ENCODE measurements at places on chromosomes 4 and X. TPM values are rescaled to one million over a fixed set of nuclear protein-coding genes. Genes with fewer than 3 reads are reported as not detected.

The DDX60 gene
- total RNA-seq: 28.3 TPM

The PLCXD1 gene
- total RNA-seq: 18.0 TPM

- DNase-seq: no peak
These were observed 64.8 kb downstream of the CBR4 start for GRCh38 chr4:168945291-168945690.

GRCh38 chrX:54479136-54480111 is 16.6 kb downstream of the FGD1 start:
- DNase-seq: no peak

DNA sequence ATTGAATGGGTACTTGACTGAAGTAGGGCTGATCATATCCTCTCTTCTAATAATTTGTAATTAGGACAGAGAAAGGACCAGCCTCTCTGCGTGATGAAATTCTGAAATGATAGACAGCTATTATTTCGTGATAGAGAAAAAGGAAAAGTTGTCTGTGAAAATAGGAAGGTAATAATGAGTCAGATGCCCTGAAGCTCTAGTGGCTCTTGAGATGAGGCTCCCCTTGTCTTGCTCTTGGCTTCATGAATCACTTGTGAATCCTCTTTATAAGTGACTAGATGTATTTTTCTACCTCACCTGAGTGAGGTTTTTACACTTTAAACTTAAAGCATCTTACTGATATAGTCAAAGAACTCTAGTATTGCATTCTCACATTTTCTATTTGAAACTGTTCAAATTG is 888.9 kb downstream of the PCDH18 start:
- no peak for DNase-seq

DNA sequence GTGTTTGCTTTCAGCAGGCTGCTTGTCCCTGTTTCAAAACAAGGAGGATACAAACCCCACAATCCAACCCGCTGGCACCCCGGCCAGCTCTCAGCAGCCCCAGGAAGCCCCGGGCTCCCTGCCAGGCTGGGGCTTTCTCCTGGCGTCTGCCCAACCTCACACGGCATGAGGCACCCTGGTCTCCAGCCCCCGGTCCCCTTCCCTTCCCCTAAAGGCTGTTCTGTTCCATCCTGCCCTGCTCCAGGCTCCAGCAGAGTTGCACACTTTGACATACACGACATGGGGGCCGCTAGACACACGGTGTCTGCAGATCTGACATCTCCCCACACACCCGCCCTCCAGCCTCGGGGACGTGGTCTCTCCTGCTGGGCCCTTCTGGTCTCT is 107.7 kb upstream of the ADRA2C start:
- no peak for DNase-seq

- DNase-seq: no peak
These were observed 63.2 kb downstream of the VEGFC start for GRCh38 chr4:176729489-176729888.

- DNase-seq: no peak
These were observed 1293.1 kb downstream of the PCDH19 start for GRCh38 chrX:99117011-99117410.

- DNase-seq: no peak
These were observed 70.3 kb downstream of the ARL9 start for GRCh38 chr4:56575820-56576429.

Measured in ovary (tissue), 10 donors.